Mononuclear cell (primary cell): ENCODE measurements at places on chromosomes 7 and 10. TPM values are rescaled to one million over a fixed set of nuclear protein-coding genes. Genes with fewer than 3 reads are reported as not detected.

Gene KAZALD1
- 0.42 TPM for total RNA-seq

Gene HTR5A
- total RNA-seq = under 0.01 TPM

Gene AZGP1
- total RNA-seq = not detected

Gene IFT22
- total RNA-seq = 1.5 TPM

Gene PYROXD2
- total RNA-seq = 2.2 TPM

Gene BEND7
- total RNA-seq = 0.31 TPM

Gene ZNF33A
- total RNA-seq = 39.0 TPM

Gene AQP1
- 0.42 TPM for total RNA-seq

Gene SLC18A3
- total RNA-seq = 0.10 TPM

Gene GHRHR
- not detected for total RNA-seq

Gene PKD1L1
- under 0.01 TPM for total RNA-seq

Gene TAS2R41
- total RNA-seq = 2.0 TPM

Gene NUTM2E
- 0.42 TPM for total RNA-seq

Gene ASZ1
- total RNA-seq = not detected

Gene CYP3A7
- not detected for total RNA-seq

Gene RPEL1
- total RNA-seq = not detected

Gene SLC13A1
- total RNA-seq = not detected

Gene UNCX
- total RNA-seq = not detected
